ENCODE measurements at places on chromosomes 4 and X.

GRCh38 chrX:137425986-137426385, 139.9 kb upstream of the ZIC3 start:
- no peak for DNase-seq

GRCh38 chrX:24426340-24426913, 38.7 kb upstream of the PDK3 start:
- no peak for DNase-seq

- DNase-seq, result peak; percentile 6
Observed at GRCh38 chrX:17521871-17522693, 147.1 kb downstream of the NHS start.

GRCh38 chr4:1626941-1627340, 57.2 kb downstream of the FAM53A start:
- no peak for DNase-seq

- no peak for DNase-seq
Observed at GRCh38 chrX:32877592-32877991, 333.8 kb downstream of the DMD start.

DNA sequence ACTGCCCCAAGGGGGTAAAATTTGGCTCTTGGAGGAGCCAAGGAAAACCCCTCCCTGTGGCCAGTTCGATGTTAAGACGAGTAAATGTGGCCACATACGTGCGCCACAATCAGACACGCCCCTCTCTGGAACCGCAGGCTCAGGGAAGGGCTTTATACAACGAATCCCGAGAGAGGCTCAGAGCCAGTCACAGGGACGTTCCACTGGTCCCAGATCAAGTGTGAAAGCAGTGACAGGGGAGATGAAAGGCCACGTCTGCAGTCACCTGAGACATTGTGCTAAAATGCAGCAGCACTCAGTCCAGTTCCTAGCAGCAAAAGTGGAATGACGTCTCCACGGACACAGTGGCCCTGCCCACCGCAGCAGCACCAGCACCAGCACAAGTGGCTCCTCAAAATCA, 68.0 kb downstream of the ACOX3 start:
- no peak for DNase-seq

Data from endothelial cell (in vitro differentiated cells).